ENCODE measurements at places on chromosomes 2 and 18. TPM values are rescaled to one million over a fixed set of nuclear protein-coding genes. Genes with fewer than 3 reads are reported as not detected.

CIAO1 gene
- 70.7 TPM for polyA plus RNA-seq

DNA sequence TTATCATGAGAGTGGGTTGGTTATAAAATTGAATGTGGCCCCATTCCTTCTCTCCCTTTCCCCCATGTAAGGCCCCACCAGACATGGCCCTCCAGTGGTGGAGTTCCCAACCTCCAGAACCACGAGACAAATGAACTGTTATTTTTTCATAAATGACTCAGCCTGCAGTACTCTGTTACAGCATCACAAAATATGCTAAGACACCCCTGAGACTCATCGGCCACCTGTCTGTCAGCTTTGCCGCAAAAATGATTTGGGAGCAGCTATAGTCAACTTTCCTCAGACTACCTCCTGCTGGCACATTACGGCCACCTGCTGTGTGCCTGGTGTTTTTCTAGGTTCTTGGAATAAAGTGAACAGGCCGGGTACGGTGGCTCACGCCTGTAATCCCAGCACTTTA is 21.4 kb upstream of the C1QL2 start:
- no peak for DNase-seq

GRCh38 chr2:206935991-206936842 is 3.1 kb upstream of the CPO start:
- DNase-seq: no peak

- no peak for DNase-seq
Measured at GRCh38 chr2:161124201-161124600, 36.0 kb upstream of the TANK start.

DNA sequence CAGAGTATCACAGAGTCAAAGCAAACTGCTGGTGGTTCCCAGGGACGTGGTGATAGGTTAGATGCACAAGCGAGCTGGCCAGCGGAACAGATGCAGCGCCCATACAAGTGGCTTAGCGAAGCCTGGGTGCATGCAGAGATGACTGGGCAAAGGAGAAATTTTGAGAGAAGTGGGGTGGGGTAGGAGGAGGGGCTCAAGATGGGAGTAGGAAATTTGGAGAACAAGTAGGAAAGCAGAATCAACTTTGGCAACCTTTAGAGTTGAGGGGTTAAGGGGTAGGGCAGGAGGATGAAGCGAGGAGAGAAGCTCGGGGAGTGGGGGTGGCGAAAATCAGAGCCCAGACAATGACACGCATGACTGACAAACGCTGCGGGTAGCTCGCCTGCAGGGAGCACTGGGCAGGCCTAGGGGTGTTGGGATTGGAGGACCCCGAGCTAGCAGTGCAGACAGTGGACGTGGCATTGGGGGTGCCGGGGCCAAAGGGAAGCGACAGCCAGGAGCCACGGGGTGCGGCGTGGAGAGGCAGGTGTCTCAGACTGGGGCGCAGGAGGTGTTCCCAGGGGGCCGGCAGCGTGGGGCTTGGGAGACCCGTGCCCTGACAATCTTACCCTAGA is 431 bp downstream of the FAM98A start:
- DNase-seq: no peak

CACNB4 gene
- polyA plus RNA-seq: 16.7 TPM

GRCh38 chr2:70330476-70330875 is 28.6 kb upstream of the FAM136A start:
- DNase-seq: no peak

GPR17 gene
- polyA plus RNA-seq: 2.0 TPM

GRCh38 chr18:6414723-6415417 is at the start of gene L3MBTL4:
L3MBTL4 (minus strand) TSS chr18:6414911; CDS start chr18:6311625, 103,286 bp downstream.
- DNase-seq: no peak

DNA sequence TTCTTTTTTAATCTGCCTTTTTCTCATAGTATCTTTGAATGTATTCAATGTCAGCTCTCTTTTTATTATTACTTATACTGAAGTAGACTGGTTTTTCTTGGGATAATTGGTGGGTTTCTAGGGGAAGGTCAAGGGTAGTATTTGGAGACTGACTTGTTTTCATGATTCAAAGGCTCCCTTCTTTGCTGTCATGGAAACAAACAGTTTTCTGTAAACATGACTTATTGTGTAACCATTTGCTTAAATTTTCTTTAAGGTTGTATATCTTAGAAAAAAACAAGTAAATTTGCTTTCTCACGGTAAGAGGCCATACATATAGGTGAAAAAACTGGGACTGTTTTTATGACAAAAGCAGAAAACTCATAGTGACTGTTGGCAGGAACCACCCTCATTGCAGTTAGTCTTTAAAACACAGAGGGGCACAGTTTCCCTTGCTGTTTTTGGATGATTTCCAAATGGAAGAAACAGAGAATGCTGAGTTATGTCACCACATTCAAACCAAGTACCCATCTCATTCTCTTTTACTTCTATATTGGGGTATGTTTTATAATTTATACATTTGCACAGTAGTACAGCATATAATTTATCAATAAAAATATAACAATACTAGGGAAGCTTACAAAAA is 5.8 kb upstream of the RDH14 start:
- DNase-seq: no peak

DNA sequence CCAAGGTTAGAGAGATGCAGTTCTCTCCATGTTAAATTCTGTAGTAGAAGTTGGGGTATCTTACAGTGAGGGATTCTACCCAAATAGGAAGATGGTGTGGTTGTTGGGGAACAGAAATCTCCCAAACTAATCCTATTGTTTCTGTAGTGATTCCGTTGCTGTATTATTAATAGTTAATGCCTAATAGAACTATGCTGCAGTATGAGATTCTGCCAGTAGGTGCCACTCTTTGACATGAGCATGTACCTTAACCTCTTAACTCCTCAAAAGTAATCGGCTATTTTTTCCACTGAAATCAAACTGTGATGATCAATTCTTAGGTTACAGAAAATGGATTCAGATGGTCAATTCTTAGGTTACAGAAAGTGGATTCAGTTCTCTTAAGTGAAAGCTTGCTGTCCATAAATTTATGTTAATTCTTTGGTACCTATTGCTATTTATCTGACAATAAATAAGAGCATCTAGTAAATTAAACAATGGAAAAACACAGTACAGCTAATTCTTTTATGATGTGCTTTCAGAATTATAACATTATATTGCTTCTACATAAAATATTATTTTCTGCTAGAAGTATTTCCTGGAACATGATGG is 97.9 kb upstream of the DLX2 start:
- DNase-seq: no peak

- DNase-seq: no peak
Measured at GRCh38 chr2:235131334-235132305, 179.8 kb downstream of the SH3BP4 start.

DNA sequence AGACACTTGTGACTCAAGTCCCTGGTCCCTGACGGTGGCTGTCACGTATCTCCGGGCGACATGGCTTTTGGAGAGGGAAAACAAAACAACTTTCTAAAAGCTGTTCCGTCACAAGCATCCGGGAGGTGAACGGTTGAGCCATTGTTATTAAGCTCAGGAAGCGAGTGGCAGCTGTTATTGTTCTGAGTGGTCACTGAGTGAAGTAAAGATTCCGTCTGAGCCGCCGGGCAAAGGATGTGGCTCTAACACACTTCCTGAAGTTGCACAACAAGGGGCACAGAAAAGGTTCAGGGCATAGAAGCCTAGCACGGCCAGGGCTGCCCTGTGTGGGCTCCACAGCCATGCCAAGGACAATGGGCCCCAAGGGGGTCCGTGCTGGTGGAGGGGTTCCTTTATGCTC is 24.3 kb downstream of the INPP5D start:
- no peak for DNase-seq

MORN2 gene
- polyA plus RNA-seq: 49.0 TPM

DNA sequence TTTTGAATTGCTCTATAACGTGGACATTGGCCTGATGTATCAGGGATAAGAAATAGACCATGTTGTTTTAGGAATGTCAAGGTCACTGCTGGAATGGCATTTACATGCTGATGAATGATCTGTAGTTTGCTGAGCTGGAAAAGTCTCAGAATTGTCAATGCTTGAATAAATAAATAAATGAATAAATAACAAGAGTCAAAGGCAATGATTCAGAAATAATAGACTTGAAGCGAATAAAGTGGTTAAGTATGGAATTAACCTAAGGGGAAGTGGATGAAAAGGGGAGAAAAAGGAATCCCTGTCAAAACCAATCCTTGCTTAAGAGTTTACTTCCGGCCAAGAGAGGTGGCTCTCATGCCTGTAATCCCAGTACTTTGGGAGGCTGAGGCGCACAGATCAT is 1620.0 kb downstream of the SUCLG1 start:
- DNase-seq: no peak

Measured in renal cortex interstitium (tissue), 15 donors.